ENCODE measurements at places on chromosomes 3 and 15.

GRCh38 chr15:66580643-66581042 lies 14.8 kb upstream of the LCTL start:
- DNase-seq = no peak

- DNase-seq = no peak
These were observed 84.3 kb upstream of the TNFSF10 start for GRCh38 chr3:172607305-172608121.

- no peak for DNase-seq
These were observed 43.3 kb downstream of the RBMS3 start for GRCh38 chr3:29324180-29324651.

DNA sequence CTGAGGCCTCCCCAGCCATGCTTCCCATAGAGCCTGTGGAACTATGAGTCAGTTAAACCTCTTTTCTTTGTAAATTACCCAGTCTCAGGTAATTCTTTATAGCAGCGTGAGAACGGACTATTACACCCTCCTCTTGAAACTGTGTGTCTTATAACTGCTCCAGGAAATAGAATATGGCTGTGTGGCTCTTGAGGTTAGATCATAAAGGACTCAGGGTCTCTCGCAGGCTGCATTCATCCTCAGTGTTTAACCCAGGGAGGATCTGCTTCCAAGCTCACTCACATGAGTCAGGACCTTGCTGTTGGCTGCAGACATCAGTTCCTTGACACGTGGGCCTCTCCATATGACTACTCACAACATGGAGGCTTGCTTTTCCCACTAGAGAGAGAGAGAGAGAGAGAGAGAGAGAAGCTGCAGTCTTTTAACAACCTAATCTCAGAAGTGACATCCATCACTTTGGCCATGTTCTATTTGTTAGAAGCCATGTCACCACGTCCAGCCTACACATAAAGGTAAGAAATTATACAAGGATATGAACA lies 114.3 kb upstream of the UBE2E1 start:
- DNase-seq = no peak

- no peak for DNase-seq
These were observed 928 bp downstream of the CEP97 start for GRCh38 chr3:101725194-101725889.

- no peak for DNase-seq
These were observed 26.2 kb downstream of the GNB4 start for GRCh38 chr3:179425075-179425474.

GRCh38 chr15:29890336-29891095 lies 68.2 kb upstream of the TJP1 start:
- no peak for DNase-seq

DNA sequence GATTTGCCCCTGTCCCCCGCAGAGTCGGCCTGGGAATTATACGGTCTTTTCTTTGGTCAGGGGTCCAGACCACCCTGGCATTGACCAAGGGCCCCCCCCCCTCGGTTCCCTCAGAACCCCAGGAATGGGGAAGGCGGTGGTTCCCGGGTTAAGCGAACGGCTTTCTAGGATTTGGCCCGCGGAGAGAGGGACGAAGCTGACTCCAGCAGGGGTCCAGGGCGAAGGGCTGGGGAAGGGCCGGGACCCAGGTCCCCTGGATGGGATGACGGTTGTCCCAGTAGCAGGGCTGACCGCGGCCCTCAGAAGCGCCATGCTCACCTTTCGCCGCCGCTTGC lies 274 bp downstream of the RRP9 start:
- DNase-seq = no peak

DNA sequence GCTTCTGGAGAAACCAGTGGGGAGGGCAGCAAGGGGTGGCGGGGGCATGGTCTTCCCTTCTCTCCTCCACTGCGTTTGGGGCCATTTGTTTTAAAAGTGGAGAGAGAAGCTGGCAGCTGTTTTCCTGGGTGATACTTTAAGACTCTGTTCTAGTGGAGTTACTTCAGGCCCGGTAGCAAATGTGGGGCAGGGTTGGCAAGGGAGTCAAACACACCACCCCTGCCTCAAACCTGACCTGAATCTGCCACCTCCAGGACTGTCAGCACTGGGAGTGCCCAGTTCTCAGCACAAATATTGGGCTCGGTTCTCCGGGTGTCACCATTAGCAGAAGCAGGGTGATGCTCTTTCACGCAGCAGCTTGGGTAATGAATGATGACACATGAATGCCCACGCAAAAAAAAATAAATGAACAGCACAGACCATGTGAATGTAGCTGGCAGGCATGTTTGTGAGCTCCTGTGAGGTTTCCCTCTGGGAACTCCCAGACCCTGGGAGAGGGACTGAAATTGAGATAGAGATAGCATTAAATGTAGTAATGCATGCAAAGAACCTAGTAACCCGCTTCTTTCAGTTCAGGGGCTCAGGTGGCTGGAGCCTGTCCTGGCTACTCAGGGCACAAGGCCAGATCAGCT lies 424.0 kb downstream of the MCTP2 start:
- no peak for DNase-seq

DNA sequence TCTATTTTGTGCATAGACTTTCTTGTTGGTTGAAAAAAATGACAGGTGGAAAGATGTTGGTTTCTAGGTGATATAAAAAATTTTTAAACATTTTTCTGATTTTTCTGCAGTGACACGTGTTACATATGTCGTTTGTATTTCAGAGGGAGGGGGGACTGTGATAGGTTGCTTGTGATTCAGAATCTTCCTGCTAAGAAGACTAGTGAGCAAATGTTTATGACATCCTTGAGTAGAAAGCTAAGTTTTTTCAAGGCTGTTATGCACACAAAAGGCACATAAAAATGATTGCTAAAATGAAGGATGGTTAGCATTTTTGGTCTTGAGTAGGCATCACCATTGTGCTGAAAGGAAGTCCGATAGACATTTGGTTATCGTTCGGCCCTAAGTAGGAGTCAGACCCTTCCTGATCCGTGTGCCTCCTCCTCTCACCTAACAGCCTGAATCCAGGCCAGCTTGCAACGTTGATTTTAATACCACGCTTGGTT lies 1.5 kb downstream of the ZNF639 start:
- DNase-seq = no peak

- DNase-seq = no peak
These were observed 42.7 kb upstream of the B3GNT5 start for GRCh38 chr3:183210341-183210740.

DNA sequence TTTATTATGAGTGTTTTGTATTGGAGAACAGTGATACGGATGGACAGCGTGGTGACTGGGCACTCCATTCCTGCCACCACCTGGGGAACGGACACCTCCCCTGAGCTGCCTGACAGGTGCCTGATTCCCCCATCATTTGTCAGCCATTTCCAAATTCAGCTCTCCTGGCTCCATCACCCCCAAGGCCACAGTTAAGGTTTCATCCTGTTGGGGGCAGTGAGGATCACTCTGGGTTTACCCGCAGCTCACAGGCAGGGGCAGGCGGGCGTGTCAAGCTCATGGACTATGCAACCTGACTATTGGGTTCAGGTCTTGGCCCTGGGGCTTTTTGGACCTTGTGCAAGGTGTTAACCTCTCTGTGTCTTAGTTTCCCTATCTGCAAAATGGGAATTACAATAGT lies 76.3 kb downstream of the RAB11A start:
- DNase-seq = no peak

- DNase-seq = no peak
These were observed 82.6 kb upstream of the TRIM42 start for GRCh38 chr3:140595295-140595694.

- no peak for DNase-seq
These were observed 36.7 kb downstream of the CMTM7 start for GRCh38 chr3:32428092-32429068.
